ENCODE measurements at places on chromosomes 16 and 17.

DNA sequence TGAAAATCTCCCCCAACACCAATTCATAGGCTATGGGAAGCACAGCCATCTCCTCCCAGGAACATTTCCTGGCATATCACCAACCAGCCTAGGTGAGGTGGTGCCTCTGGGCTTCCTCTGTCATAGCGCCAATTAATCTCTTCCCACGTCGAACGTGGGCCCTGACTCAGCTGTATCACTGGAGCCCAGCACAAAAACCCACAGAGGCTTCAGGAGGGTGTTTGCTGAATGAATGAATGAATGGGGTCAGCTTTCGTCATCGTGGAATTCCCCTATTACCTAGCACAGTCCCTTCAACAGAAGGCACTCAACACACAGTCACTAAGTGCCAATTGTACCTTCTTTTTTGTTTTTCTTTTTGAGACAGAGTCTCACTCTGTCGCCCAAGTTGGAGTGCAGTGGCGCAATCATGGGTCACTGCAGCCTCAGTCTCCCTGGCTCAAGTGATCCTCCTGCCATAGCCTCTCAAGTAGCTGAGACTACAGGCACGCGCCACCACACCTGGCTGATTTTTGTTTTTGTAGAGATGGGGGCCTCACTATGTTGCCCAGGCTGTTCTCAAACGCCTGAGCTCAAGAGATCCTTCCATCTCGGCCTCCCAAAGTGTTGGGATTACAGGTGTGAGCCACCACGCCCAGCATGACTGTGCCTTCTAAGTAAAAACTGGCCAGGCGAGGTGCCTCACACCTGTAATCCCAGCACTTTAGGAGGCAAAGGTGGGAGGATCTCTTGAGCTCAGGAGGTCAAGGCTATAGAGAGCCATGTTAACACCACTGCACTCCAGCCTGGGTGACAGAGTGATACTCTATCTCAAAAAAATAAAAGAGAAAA lies 4.1 kb downstream of the ZNF688 start:
- peak; percentile 22 for DNase-seq

DNA sequence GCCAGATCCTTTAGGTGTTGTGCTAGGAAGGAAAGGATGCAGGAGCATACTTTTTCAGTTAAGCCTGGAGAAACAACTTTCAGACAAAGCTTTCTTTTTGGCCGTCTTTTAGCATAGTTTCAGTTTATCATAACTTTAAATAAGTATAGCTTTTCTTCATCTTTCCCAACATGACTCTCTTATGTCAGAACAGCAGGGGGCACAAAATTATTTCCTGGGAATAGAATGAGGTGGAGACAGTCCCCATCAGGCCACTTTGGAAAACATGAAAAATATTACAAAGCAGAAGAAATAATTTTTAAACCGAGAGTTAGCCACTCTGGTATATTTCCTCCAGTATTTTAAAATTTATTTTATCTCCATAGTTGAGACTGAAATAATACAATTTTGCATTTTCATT lies 387.6 kb downstream of the HAPSTR1 start:
- DNase-seq: no peak

- DNase-seq: no peak
Observed at GRCh38 chr16:46796764-46797269, 34.2 kb downstream of the C16orf87 start.

- DNase-seq: no peak
Observed at GRCh38 chr17:21283482-21284318, 811 bp upstream of the MAP2K3 start.

- DNase-seq: peak; percentile 18
Observed at GRCh38 chr16:23509782-23510163, 521 bp downstream of the GGA2 start.

- DNase-seq: no peak
Observed at GRCh38 chr16:1159325-1159972, 6.5 kb downstream of the CACNA1H start.

DNA sequence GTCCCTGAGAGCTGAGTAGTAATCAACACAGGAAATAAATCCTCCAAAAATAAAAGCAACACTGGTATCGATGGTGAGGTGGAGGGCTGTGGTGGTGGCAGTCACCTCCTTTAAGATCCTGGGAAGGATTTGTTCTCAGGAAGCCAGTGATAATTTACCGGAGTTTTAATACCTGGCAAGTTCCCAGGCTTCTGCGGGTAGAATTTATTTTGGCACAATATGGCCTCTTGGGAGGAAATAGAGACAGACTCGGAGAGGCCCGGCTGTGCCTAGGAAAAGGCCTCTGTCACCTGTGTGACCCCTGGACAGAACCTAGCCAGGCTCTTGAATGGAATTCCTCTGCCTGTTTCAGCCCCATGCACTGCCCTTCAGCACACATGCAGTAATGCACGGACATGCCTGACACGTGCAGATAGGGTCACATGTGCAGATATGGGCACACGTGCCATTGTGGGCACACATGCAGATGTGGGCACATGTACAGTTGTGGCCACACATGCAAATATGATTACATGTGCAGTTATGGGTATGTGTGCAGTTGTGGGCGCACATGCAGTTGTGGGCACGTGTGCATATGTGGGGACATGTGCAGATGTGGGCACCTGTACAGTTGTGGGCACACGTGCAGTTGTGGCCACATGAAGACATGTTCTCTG lies 33.5 kb downstream of the MGAT5B start:
- DNase-seq: no peak

DNA sequence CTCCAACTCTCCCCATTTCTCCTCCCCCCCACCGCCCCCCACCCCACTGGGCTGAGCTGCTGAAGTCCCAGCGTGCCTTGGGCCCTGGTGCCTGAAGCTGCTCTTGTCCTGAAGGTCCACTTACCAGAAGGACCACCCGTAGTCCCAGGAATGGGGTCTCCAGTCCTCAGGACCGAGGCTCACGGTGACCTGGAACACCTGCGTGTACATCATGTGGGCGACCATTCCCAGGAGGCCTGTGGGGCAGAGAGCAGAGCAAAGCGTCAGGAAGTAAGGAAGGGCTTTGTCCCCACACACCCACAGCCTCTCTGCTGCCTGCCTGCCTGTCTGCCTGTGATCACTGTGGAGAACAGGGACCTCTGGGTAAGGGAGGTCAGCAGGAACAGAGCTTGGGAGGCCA lies 218.7 kb downstream of the GSG1L start:
- DNase-seq: no peak

GRCh38 chr16:74568961-74569631 lies 37.8 kb downstream of the GLG1 start:
- DNase-seq: no peak

GRCh38 chr17:56774650-56775049 lies 59.1 kb downstream of the C17orf67 start:
- DNase-seq: no peak

DNA sequence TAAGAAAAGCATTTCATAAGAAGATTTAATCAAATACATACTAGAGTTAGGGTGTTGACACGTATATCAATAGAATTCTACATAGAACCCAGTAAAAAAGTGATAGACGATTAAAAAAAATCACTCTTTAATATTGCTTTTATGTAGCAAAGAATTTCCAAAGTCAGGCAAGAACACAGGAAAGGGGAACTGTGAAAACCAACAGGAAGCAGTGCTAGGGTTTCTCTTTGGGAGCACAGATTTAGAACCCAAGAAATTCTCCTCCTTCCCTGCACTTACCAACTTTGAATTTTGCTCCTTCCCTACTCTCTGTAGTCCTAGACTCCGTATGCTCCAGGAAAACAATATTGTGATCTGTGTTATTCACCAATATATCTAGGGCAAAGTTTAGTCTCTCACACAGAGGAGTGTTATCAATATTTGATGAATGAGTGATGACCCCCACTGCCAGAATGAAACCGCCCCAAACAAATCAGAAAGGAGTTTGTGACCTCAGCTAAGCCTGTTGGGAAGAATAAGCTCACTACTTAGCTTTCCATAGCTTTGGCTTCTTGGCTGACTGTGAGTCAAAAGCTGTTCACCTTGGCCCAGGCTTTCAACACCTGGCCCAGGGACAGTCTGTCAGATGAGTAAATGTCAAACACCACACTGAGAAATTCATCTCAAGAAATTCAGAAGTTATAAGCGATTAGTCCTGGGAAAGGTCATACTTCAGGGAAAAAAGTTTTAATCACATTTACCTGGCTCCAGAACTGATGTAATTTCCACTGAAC lies 8.6 kb downstream of the RFWD3 start:
- no peak for DNase-seq

DNA sequence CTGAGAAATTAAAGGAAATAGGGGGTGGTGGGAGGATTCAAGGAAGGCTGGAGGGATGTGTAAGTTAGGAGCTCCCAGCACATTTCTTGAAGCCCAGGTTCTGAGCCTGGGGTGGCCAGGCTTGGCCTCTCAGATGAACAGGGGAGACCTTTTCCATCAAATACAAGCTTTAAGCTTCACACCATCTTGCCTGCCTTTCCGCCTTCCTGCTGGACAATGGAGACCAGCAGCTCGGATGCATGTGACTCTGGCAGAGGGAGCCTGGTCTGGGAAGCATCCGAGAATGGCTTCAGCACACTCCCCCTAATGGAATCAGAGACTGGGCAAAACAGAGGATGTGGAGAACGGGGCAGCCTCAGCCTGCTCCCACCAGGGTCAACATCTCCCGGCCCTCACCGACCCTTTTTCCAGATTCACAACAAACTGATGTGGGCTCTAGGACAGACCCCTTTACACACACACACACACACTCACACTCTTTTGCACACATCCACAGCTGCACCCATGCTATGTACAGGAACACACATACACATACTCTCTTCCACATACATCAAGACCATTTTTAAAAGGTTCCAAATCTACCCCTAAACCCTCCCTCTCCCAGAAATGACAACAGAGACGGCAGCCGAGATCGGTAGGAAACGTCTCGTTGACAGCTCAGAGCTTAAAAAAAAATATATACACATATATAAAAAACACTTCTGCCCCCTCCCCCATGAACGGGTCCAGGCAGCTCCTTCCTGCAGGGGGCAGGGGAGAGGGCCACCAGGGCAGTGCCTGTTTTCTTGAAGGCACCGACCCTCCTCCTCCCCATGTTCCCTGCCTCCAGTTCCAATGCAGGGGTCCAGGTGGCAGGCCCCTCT lies 6.5 kb upstream of the ATXN7L3 start:
- DNase-seq: no peak

- DNase-seq: no peak
Observed at GRCh38 chr17:77523540-77523939, 382.8 kb downstream of the SEC14L1 start.

DNA sequence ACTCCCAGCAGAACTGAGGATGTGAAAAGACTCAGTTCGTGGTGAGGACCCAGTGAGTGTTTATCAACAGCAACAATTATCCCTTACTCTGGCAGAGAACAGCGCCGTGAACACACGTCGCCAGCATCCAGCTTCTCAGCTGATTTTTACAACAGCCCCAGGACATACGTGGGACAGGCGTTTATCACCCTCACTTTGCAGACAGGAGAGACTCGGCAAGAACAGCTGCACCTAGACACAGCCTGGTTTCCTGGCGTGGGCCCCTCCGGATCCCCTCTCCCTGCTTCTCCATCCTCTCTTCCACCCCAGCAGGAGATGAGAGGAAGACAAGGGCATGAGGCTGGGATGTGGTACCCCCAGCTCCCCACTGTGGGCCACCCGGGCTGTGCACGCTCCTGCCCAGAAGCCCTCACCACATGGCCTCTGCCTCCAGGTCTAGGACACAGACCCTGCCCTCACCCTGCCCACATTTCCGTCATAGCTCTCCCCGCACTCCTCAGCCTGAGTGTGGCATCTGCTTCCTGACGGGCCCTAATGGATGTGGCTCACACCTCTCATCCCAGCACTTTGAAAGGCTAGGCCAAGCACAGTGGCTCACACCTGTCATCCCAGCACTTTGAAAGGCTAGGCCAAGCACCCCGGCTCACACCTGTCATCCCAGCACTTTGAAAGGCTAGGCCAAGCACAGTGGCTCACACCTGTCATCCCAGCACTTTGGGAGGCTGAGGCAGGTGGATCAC lies 17.5 kb downstream of the ABR start:
- DNase-seq: no peak

GRCh38 chr16:80541306-80541694 lies 507 bp downstream of the DYNLRB2 start:
- DNase-seq: no peak

DNA sequence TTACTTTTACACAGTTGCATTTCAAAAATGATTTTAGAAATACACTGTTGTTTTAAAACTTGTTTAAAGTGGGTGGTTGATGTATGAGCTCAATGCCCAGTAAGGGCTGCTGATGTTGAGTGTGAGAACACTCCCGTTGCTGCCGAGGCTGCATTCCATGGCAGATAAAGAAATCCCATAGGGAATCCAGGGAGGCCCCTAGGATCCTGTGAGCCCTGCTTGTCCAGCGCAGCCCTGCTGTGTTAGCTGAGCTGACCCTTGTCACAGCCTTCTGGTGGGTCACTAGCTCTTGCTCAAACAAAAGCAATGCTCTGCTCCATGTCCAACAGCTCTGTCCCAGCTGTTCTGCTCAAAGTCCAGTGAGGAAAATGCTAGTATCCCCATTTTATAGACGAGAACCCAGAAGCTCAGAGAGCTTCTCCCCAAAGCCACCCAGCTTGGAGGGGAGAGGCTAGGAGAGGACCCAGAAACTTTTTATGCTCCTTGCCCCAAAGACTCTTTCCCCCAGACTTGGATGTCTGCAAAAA lies 18.6 kb upstream of the COL1A1 start:
- no peak for DNase-seq

GRCh38 chr17:35743626-35744328 lies 9.3 kb downstream of the GAS2L2 start:
- no peak for DNase-seq
